ENCODE measurements at places on chromosomes 6 and 20. TPM values are rescaled to one million over a fixed set of nuclear protein-coding genes. Genes with fewer than 3 reads are reported as not detected.

NKX2-2 gene
- total RNA-seq, result not detected

ANKRD6 gene
- total RNA-seq, result 5.5 TPM

SPATA25 gene
- 0.90 TPM for total RNA-seq

- DNase-seq, result no peak
These were observed 410.7 kb upstream of the JAG1 start for GRCh38 chr20:11084508-11084907.

DNA sequence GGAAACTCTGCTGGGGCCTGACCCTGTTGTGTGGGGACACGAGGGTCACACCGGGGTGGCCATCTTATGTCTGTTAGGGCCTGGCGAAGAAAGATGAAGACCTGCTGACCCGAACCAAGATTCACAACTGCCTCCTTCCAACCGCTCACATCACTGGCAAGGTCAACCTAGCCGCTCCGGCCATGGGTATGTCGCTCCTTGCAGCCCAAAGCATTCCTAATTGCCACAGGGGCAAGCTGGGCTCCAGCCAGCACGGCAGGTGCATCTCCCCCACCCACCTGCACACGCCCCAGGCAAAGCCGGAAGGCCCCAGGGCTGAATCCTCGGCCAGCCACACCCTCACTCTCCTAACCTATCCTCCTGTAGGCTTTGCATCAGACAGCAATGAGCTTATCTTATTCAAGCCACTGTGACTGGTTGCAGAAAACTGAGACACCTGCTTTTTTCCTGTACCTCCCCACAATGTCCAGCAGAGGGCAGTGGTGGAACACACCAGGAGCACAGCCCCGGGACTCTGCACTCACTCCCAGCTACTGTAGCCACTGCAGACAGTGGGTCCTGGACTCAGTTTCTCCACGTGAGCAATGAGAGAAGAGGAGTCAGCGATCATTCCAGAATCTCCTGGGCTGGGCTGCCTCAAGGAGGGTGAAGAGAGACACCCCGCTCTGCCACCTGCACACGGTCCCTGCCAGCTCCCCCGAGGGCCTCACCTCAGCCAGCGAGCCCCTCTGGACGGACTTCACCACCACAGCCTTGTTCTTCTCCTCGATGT is 170.2 kb downstream of the PREX1 start:
- peak; percentile 60 for DNase-seq

DNA sequence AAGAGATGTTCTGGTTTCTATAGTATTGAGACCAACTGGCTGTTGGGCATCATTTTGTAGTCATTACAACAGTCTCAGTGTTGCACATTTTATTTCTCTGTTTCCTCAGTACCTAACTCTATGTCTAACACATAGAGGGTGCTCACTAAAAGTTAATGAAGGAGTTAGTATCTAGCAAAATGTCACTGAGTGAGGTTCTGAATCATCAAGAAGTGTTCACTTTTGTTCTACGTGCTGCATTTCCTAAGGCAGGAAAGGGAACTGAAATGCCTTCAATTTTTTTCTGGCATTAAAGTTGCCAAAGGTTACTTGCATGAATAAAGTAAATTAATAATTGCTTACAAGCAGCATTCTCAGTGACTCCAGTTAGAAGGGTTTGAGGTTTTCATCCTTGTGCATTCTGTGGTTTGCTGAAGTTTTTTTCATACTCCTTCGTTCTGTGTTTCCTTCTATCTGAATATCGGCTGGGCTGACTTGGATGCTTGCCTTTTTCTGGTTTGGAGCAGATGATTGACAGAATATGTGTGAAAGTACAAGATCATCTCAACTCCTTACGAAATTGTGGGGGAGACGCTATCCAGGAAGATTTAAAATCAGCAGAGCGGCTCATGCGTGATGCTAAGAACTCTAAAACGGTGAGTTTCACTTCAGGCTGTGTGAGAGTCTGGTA is 114.5 kb upstream of the SCGN start:
- DNase-seq, result no peak

- peak; percentile 61 for DNase-seq
These were observed 8.9 kb downstream of the EHMT2 start for GRCh38 chr6:31888276-31889258.

DNA sequence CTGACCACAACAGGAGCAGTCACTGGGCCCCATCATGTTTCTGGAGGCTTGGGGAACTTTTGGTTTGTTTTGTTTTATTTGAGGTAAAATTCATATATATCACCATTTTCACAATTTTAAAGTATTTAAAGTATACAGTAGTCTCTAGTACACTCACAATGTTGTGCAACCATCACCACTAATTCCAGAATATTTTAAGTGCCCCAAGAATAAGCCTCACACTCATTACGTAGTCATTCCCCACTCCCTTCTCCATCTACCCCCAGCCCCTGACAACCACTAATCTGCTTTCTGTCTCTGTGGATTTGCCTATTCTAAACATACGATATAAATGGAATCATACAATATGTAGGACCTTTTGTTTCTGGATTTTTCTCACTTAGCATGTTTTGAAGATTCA is 29.0 kb downstream of the RTN4IP1 start:
- DNase-seq, result no peak

DNA sequence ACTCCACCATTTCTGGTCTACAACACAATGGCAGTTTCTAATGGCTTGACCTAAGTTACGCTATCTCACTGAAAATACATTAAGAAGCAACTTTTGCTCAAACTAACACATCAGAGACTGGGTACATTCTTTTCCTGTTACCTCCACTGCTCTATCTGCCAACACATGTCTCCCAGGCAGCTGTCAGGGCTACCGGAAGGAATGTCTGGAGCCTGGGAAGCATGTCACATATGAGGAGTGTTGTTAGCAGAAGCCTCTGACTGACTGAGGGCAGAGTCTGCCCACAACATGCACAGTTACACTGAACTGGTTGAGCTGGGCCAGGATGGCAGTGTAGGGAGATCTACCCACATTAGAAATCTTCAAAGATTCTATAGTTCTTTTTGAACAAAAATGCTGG is 264.5 kb downstream of the KIF16B start:
- no peak for DNase-seq

DNA sequence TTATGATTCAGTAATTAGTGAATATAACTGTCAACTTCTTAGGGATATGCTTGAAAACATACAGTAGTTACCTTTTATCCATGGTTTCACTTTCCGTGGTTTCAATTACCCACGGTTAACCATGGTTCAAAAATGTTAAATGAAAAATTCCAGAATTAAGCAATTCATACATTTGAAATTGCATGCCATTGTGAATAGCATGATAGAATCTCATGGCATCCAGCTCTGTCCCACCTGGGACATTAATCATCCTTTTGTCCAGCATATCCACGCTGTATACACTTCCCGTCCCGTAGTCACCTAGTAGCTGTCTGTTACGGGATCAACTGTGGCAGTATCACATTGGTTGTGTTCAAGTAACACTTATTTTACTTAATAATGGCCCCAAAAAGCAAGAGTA is 781.7 kb upstream of the CITED2 start:
- no peak for DNase-seq

DNA sequence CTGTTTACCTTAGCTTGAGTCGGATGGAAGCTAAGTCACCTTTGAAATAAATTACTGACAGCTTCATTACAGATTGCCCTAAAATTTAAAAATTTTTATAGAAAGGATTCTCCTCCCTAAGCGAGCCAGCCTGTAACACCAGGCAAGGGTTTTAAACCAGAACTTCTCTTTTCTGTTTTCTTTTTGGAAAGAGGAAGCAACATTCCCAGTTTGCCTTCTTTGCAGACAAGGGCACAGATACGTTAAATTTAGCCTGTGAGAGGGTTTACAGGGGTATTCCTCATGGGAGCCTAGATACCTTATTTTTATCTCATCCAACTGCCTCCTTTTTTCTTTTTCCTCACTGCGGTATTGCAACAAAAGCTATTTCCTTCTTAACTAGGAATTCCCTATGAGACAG is 45.0 kb downstream of the GNAS start:
- no peak for DNase-seq

DNA sequence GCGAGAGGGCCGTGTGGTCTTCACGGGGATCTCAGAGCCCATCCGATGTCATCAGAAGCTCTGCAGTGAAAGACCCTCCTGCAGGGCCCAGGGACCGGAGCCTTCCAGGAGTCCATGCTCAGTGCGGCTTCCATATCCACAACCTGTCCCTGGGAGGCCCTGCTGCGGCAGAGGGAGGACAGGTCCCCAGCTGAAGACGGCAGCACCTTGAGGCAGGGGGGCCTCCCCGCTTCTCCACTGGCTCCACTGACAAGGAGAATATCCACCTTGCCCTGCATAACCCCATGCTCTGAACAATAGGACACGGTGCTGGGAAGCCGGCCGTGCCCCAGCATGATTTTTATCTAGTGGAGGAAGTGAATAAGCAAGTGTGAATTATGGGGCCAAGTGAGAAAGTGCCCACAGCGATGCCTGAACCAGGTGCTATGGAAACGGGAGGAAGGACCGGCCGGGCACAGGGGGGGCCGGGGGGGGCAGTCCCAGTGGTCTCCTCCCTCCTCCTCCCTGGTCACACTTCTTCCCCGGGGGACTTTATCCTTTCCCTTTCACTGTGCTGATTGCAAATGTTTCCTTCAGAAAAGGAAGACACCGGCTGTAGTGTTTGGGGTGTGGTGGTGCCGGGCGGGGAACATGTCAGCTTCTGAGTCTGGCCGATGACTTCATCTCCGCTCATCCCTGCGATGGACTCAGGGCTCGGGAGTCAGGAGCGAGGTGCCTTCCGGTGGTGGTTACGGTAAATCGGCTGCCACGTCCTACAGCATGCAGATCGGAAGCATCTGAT is 225.1 kb downstream of the ERMARD start:
- DNase-seq, result no peak

DNA sequence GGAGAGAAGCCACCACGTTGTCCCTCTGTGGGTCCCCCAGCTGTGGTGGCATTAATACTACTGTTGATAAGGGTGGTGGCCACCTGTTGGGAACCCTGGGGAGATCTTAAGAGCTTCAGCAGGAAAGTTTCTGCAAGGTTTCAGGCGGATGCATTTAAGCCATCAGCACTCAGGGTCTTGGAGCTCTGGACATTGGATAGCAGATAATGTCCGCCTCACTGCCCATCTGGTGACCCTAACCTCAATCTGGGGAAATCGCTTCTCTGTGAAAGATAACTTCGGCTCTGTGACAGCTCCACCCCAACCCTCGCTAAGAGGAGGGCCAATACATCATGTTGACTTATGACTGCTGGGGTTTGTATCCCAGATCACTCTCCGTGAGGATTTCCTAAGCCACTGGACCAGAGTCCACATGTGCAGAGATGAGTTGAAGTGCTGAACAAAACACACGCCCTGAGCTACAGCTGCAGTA is 92.9 kb downstream of the FOXC1 start:
- DNase-seq, result no peak

All from activated T-cell treated with anti-CD3 and anti-CD28 coated beads, Interleukin-2, amount 50 U/mL, for 72 hours (primary cell).